NCI-H1436 (cell line): ENCODE measurements at places on chromosomes 2 and 18.
A peak's percentile ranks its signal among the peaks of the same experiment; 100 is the strongest.

- DNase-seq = peak; percentile 28
Measured at GRCh38 chr2:161223139-161223732, 63.0 kb downstream of the TANK start.

- no peak for DNase-seq
Measured at GRCh38 chr2:241125626-241126025, 23.5 kb upstream of the MTERF4 start.

DNA sequence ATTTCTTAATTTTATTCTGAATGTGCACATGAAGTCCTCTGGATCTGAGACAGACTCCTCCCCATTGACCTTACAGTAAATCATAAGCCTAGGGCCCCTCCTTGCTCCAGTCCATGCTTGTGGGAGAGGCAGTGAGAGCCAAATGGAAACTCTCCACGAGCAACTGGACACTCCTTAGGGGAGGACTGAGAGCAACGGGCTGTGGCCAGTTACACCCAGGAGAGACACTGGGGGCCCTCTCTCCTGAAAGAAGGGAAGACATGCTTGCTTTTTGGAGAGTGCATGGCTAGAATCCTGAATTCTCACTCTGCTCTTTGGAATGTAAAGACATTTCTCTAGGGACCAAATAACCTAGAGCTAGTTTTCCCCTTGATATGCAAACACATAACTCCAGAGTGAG is 49.0 kb upstream of the BIN1 start:
- no peak for DNase-seq

DNA sequence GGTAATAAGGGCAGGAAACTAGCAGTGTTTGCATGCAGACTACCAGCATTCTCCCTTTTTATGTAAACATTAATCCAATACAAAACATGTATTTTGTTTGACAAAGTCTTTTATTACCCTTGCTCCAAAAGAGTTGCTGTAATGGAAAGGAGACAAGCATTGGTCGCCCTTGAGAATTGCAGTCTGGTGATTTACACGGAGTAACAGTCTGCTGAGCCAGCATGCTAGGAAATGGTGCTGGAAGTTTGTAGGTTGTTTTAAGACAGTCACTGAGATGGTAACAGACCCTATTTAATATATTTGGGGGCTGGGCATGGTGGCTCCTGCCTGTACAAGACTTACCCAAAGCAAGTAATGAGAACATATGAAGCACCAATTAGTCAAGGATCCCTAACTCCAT is 2.8 kb upstream of the PRKCE start:
- no peak for DNase-seq

GRCh38 chr2:195674491-195675221 is 17.6 kb downstream of the SLC39A10 start:
- no peak for DNase-seq
